ENCODE measurements at places on chromosomes 2 and 18.

- DNase-seq: no peak
Measured at GRCh38 chr2:236171680-236172254, 3.6 kb upstream of the GBX2 start.

GRCh38 chr2:184847331-184847730 lies 249.0 kb downstream of the ZNF804A start:
- DNase-seq: no peak

GRCh38 chr18:28890791-28891190 lies 713.9 kb upstream of the CDH2 start:
- DNase-seq: no peak

- DNase-seq: no peak
Measured at GRCh38 chr2:157321466-157321865, 4.2 kb downstream of the ERMN start.

- no peak for DNase-seq
Measured at GRCh38 chr18:4106407-4107033, 348.6 kb downstream of the DLGAP1 start.

DNA sequence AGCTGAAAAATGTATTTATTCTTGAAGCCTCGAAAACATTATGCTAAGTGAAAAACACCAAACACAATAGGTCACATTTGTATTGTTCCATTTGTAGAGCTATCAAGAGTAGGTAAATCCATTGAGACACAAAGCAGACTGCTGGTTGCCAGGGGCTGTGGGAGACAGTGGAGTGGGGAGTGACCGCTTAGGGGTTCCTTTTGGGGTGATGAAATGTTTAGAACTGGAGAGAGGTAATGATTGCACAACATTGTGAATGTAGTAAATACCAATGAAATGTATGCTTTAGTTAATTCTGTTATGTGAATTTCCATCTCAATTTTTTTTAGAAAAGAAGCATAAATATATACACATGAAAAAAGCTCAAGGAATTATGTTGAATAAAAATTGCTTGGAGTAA lies 15.8 kb downstream of the KCTD18 start:
- DNase-seq: no peak

GRCh38 chr2:156394033-156394741 lies 42.0 kb upstream of the GPD2 start:
- DNase-seq: no peak

- DNase-seq: no peak
Measured at GRCh38 chr2:19810637-19811036, 91.1 kb downstream of the TTC32 start.

- no peak for DNase-seq
Measured at GRCh38 chr18:48073211-48073930, 142.9 kb upstream of the SMAD2 start.

- DNase-seq: no peak
Measured at GRCh38 chr2:168457190-168457895, 1.3 kb downstream of the CERS6 start.

GRCh38 chr2:207354462-207354861 lies 175.3 kb upstream of the CREB1 start:
- DNase-seq: no peak

DNA sequence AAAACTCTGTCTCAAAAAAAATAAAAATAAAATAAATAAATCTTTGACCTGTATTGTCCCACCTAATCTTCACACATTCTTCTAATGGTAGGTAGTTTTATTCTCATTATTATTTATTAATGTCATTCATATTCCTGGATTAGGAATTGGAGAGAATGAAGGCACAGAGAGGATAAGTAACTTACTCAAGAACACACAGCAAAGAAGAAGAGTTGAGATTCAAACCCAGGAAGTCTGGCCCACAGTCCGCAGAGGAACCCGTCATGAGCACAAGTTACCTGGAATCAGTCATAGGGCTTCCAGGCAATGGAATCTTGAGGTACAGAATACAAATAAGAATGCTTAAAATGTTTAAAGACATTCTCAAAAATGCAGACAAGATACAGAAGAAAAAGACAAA lies 46.3 kb upstream of the SLC66A3 start:
- DNase-seq: no peak

GRCh38 chr2:56333812-56334485 lies 150.2 kb downstream of the CCDC85A start:
- DNase-seq: no peak

- no peak for DNase-seq
Measured at GRCh38 chr2:215136669-215137328, 1.6 kb downstream of the ABCA12 start.

GRCh38 chr2:1136846-1137245 lies 186.2 kb downstream of the SNTG2 start:
- no peak for DNase-seq

DNA sequence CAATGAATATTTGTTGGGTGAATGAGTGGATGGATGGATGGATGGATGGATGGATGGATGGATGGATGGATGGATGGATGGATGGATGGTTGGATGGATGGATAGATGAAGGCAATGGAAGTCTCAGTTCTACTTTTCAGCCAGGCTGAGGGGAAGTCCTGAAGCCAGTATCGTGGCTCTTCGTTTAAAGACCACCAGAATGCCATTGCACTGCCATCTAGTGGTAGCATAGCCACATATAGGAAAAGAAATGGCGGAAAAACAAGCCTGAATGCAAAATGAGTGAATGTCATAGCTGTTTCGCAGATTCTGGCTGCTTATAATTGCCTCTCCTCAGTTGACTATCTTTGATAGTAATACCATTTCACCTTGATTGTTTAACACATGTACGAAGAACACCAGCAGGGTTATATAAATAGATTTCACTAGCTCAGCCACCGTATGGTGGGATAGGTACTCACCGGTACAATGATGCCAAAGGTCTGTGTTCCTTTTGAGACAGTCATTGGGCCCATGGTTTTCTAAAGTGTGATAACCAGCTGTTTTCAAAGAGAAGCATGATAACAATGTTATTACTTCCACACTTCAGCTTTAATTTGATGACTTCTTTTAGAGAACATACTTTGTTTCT lies 62.3 kb upstream of the GREB1L start:
- no peak for DNase-seq

GRCh38 chr2:215019521-215020145 lies 118.8 kb downstream of the ABCA12 start:
- DNase-seq: no peak

DNA sequence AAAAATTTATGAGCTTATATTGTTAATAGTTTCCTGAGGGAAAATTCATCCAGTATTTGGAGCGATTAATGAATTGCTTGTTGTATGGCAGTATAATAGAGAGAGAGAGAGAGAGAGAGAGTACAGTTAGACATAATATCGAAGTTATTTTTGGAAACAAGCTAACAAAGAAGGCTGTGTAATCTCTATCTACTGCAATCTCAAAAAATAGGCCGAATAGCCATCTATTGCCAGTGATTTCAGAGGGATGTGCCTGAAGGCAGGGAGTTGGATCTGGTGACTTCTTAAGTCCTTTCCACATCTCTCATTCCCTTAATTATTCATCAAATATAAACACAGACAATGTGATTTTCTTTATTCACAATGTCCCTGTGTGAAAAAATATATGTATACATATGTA lies 433.1 kb upstream of the RAB12 start:
- DNase-seq: no peak

DNA sequence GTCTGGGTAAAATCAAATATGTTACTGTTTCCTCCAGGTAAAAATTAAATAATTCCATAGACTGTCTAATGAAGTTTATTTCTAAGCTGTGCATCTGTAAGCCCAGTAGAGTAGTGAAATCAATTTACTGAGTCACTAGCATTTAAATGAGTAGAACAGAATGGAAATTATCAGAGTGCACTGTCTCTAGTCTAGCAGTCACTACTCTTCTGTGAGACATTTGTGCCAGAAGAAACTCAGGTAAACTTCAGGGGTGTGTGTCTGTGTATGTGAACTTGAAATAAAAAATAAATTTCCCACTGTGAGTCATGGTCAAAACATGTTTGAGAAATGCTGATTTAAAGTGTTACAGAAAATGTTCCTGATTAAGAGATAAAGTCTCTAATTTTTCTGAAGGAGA lies 146.4 kb downstream of the RIF1 start:
- no peak for DNase-seq

- no peak for DNase-seq
Measured at GRCh38 chr18:79483971-79484491, 88.3 kb downstream of the NFATC1 start.

- no peak for DNase-seq
Measured at GRCh38 chr18:5239447-5239846, 42.4 kb upstream of the AKAIN1 start.

DNA sequence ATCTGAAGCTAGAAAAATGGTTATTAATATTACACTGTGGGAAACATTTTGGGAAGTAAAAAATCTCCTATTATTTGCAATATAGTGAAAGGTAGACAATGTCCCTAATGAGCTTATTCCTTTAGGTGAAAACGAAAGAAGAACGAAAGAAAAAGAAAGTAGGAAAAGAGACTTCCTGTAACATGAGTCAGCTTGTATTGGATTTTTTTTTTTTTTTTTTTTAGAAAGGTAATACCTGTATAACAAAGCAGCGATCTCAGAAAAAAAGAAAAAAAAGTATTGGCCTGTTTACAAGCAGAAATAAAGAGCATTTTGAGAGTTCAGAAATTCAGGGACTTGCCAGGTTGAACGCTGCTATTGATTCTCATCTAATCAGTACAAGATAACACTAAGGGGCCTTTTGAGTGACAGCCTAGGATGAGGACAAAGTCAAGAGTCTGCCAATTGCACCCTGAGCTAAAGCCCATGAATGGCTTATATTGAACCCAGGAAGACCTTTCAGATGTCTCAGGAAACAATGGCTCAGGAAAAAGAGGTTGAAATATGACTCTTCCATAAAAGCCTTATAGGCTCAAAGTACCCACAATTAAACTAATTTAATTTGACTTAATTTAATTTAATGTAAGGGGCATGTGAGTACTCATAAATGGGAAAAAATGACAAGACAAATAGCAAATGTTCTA lies 615.6 kb upstream of the CDH2 start:
- DNase-seq: no peak

- no peak for DNase-seq
Measured at GRCh38 chr2:71299507-71299906, 32.1 kb upstream of the ZNF638 start.

GRCh38 chr2:122412360-122412759 lies 656.9 kb downstream of the TSN start:
- DNase-seq: peak; percentile 75

GRCh38 chr2:51697095-51697494 lies 665.2 kb upstream of the NRXN1 start:
- no peak for DNase-seq

DNA sequence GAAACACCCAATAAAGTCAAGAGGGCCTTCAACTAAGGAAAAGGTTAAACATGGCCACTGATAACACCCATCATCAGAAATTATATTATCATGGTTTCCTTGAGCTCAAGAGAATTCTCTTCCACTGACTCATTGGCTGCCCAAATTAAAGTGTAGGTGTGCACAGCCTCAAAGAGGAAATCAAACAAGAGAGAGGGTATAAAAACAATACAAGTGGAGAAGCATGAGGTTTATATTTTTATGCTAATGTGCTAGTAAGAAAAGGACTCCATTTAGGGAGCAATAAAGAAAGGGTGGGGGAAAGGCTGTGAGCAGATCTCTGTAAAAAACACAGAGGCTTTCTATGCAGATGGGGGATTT lies 168.8 kb upstream of the VRK2 start:
- no peak for DNase-seq

- no peak for DNase-seq
Measured at GRCh38 chr18:47118981-47119380, 31.3 kb downstream of the HDHD2 start.

- DNase-seq: no peak
Measured at GRCh38 chr2:70510313-70510712, 43.3 kb downstream of the TGFA start.

DNA sequence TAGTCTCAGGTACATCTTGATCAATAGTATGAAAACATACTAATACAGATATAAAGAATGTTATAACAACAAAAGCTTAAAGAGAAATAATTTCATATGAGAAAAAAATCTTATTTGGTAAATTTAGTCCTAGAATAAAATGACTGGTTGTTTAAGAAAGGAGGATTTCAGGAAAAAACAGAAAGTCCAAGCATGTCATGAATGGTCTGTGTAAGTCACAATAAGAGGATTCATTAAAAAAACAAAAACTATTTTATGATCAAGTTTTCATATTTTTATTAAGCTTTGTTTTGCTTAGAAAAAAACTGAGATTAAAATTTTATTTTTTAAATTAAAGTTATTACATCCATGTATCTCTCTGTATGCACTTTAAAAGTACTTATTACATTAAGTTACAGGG lies 353.9 kb upstream of the SPHKAP start:
- DNase-seq: no peak

GRCh38 chr18:33700513-33700976 lies 122.5 kb downstream of the ASXL3 start:
- DNase-seq: no peak

DNA sequence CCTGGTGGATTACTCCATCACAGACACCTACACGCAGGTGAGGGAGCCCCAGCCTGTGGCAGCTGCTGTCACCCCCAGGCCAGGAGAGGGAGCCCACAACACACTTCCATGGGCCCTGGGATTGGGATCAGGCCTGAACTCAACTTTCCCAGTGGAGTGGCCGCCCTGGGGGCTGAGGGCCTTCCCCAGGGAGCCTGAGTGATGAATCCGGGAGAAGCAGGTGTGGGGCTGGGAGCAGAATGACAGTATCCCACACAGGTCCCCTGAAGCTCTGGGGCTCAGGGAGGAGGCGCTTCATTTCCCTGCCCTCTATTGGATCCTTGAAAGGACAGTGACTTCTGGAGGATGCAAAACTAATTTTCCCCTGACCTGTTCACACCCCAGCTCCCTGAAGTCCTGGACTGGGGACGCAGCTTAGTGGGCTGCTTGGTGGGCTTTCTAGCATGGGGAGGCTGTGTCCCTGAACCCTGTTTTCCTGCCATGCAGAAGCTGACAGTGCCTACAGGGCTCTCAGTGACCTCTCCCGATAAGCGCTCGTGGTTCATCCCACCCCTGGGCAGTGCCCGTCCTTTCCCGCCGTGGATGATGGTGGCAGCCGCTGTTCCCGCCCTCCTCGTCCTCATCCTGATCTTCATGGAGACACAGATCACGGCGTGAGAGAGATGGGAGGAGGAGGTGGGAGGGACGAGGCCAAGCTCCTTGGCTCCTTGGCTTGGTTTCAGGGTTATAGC lies 11.0 kb downstream of the SLC4A3 start:
- DNase-seq: no peak

DNA sequence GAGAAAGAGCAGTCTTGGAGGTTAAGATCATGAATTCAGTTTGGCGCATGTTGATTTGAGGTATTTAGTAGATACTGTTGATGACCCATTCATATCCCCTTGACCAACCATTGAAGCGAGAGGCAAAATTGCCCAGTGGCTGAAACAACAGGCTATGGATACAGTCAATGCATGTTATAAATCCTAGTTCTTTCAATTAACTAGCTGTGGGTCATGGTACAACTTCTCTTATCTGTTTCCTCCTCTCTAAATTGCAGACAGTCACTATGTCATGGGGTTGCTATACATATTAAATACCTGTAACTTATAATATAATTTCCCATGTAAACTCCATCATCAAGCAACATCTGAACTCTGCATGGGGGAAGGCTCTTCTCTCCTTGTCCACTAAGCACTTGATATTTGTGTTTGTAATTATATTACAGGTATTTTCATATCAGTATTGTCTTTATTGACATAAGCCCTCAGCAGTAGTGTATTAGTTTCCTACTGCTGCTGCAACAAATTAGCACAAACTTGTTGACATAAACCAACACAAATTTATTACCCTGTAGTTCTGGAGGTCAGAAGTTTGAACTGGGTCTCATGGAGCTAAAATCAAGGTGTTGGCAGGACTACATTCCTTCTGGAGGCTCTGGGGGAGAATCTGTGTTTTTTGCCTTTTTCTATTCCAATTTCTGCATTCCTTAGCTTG lies 61.7 kb upstream of the ACTR3 start:
- no peak for DNase-seq

Data from NCI-H446 treated with DMSO at 0.1 percent for 48 hours (cell line).